OCI-LY7 (cell line): ENCODE measurements at places on chromosomes 12 and 14.

DNA sequence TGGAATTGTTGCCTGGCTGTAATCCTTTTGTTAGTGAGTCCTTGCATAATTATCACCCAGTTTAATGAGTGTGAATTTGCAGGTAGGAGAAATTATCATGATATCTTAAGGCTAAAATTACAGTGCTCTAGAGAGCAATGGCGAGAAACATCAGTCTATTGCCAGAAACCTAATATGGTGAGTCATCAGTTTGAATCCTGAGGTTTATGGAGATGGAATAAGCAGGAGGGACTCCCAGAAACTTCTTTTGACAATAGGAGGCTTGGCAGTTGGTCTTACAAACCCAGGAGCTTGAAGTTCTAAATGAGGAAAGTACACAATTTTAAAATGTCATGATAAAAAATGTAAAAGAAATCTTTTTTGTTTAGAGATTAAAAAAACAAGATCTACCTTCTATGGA is 31.5 kb upstream of the CRADD start:
- DNase-seq = no peak

DNA sequence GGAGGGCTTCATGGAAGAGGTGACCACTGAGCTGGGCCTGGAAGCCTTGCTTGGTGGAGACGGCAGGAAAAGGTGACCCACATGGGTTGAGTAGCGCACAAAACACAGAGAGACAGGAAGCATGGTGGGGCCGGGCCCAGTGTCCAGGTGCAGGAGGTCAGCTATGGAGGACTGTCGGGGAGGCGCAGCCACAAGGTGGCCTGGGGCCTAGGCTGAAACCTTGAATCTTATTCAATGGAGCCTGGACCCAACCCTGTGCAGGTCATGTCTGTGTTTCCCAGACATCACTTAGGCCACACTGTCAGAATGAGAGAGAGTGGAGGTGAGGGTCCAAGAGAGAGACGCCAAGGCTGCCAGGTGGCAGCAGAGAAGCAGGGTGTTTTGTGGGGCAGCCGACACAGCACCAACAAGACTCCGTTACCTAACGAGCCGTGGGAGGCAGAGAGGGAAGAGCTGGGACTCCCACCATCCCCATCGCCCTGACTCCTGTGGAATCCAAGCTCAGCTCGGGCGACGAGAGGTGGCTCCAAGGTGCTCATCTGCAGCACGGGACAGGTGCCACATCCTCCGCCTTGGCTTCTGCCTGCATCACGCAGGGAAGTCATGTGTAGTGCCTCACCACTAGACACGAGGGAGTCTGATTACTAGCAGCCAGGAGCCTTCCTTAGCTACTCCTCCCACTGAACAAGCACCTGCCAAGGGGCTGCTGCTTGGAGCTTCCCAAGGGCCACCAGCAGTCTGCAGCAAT is 38.7 kb downstream of the DEGS2 start:
- no peak for DNase-seq

DNA sequence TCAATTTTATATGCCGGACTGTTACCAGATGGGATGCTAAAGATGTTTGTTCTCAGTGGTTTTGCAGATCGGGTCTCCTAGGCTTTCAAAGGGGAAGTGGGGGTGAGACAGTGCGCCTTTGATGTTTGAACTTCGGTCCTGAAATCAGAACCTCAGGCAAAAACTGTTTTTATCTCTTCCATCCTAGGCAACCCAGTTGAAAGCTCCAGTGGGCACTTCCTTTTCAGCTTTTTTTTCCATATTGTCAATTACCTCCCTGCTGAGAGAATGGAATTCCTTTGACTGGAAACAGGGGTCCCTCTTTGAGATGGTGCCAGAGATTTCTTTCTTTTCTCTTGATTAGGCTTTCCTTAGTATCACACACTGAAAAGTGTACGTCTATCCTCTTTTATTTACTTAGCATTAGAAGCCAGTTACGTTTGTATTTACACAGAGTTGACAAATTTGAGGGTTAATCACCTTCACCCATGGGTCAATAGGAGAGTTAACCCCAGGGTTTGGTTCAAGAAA is 40.0 kb downstream of the NUAK1 start:
- DNase-seq = no peak

DNA sequence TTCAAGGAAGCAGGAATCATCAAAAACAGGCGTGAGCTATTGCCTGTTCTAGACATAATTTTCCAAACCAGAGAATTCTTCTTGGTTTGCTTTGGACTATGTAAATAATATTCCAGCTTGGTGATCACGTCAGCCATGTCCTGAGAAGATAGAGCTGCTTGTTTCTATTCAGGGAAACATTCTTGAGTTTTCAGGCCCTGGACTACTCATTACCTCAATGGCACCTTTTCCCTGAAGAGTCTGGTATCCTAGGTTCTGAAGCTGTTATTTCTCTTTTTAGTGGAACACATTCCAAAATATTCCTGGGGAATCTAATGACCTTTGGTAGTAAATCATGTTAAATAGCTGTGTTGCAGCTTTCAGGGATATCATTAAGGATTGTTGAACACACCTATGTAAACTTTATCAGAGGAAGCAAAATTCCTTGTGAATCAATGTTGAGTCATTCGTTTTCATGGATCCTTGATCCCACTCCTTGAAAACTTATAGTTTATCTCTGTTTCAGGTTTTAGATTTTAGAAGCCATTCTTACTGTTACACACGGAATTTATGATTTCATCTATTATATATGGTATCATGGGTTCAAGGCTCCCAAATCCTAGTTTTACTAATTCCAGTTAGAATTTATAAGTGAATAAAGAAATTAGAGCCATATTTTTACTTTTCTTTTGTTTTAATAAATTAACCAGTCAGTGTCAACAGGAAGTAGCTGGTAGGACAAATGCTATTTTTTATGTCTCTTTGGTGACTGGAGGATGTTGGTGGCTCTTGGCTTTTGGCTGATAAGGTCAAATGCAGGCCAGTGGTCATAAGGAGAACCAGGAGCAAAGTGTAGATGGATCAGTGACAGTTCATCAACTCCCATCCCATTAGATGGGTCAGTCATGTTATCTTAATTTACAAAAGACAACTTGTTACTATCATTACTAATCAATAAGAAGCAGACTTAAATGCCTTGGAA is 380.1 kb downstream of the ZFP36L1 start:
- no peak for DNase-seq
